ENCODE measurements at places on chromosomes 6 and 20.

DNA sequence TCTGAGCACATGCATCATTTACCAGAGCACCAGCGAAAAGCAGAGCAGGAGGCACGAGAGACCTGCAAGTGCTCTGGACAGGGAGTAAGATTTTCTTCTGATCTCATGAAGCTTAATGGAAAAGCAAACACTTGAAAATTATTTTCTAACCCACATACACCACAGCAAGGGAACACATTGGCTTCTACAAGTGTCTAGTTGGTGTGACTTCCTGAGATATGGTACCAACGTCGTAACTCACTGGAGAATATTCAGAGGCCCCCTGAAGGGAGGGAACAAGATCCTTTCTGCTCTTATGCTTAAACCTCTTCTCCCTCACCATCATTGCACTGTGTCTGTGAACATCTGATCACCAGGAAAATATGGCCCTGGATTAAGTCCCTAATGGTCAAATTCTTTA lies 48.6 kb downstream of the PSMB1 start:
- no peak for DNase-seq

DNA sequence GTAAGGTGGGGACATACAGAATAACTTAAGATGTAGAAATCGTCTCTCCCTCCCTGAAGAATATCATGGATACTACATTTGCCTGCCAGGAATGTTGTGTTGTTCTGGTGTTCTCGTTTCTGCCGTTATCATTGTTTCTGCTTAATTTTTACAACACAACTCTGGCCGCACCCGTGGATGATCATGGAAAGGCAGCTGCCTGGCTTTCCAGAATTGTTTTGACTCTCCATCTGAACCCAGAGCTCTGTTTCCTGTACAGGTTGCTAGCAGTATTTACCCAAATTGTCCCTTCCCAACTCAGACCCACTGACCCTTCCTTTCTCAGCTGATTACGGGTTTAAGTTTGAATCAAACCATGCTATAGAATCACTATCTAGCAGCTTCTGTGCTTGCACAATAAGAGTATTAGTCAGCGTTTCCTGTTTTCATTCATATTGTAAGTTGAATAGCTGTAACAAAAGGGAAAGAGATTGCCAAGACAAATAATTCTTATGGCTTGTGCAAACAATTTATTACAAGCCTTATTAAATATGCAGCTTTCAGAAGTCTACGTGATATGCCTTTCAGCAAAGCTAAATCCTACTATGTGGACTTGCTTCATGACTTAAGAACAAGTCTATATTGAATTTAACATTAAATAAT lies 139.0 kb downstream of the MTHFD1L start:
- DNase-seq, result peak; percentile 83

GRCh38 chr6:108176281-108177089 lies 10.7 kb downstream of the NR2E1 start:
- no peak for DNase-seq

GRCh38 chr6:161772176-161772575 lies 498.3 kb upstream of the AGPAT4 start:
- DNase-seq, result no peak

GRCh38 chr6:97689078-97689754 lies 406.2 kb upstream of the MMS22L start:
- DNase-seq, result no peak

DNA sequence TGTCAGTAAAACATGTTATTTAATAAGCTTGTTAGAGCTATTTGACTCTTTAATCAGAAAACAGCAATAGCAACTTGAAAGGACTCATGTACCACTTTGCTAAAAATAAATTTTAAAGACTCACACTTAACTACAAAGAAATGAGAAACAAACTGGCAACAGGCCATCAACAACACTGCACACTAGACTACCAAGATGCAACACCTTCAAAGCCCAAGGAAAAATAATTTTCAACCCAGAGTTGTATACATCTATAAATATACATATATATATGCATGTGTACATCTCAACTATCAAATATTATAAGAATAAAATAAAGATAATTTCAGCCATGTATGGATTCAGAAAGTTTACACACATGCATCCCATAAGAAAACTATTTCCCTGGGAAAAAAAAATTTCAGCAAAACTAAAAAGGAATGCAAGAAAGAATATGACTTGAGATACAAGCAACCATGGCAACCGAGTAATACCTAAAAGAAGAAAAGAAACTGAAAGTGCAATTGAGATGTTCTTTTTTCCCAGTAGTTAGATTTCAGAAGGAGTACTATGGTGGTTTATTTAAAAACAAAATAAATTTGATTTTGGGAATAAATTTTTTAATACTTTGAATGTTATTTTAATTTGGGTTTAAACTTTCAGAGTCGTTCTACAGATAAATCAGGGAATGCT lies 303.8 kb downstream of the UBE3D start:
- DNase-seq, result no peak

- DNase-seq, result no peak
These were observed 170.9 kb downstream of the PHF3 start for GRCh38 chr6:63806573-63806913.

GRCh38 chr6:118784641-118785164 lies 109.2 kb upstream of the ASF1A start:
- DNase-seq, result no peak

DNA sequence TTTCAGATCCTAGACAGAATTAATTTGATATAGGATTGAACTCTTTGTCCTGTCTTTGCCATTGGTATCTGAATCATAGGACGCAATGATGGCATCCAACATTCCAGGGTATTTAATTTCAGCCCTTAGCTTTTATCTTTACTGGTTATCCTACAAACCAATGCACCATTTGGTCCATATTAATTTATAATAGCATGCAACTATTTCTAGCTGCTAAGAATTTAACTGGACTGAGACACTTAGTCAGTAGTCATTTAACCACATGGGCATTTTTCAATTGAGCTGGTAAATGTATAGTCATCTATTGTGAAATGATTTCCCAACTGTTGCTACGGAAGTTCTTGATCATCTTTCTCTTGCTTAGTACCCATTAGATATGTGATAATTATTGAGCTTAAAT lies 141.1 kb downstream of the CD164 start:
- peak; percentile 58 for DNase-seq

- DNase-seq, result no peak
These were observed 43.6 kb downstream of the ANKEF1 start for GRCh38 chr20:10078403-10078802.

All from AG09309 (cell line).